ENCODE measurements at places on chromosomes 1 and 21. TPM values are rescaled to one million over a fixed set of nuclear protein-coding genes. Genes with fewer than 3 reads are reported as not detected.
A peak's percentile ranks its signal among the peaks of the same experiment; 100 is the strongest.

The PFDN2 gene
- total RNA-seq = 11.6 TPM

The COL8A2 gene
- total RNA-seq = 19.2 TPM

The JAK1 gene
- total RNA-seq = 131 TPM

The LAMC2 gene
- 21.3 TPM for total RNA-seq

The KNCN gene
- total RNA-seq = not detected

The ADGRL4 gene
- 15.2 TPM for total RNA-seq

The UTP11 gene
- total RNA-seq = 4.7 TPM

The BARHL2 gene
- not detected for total RNA-seq

GRCh38 chr1:50667272-50667671 is 244.0 kb upstream of the DMRTA2 start:
- H3K4me3 ChIP-seq = no peak overlapping the region
- no peak overlapping the region for H3K27ac ChIP-seq
- DNase-seq = no peak
- H3K4me1 ChIP-seq = no peaks in the 10 kb centered on the region
- H3K36me3 ChIP-seq = no peaks in the 10 kb centered on the region
- no peaks in the 10 kb centered on the region for H3K27me3 ChIP-seq

GRCh38 chr1:39213511-39214002 is 9.1 kb downstream of the MACF1 start:
- DNase-seq = no peak
- peak overlapping the region; percentile 81 for H3K27ac ChIP-seq
- H3K27me3 ChIP-seq = no peaks in the 10 kb centered on the region
- no peaks in the 10 kb centered on the region for H3K36me3 ChIP-seq

DNA sequence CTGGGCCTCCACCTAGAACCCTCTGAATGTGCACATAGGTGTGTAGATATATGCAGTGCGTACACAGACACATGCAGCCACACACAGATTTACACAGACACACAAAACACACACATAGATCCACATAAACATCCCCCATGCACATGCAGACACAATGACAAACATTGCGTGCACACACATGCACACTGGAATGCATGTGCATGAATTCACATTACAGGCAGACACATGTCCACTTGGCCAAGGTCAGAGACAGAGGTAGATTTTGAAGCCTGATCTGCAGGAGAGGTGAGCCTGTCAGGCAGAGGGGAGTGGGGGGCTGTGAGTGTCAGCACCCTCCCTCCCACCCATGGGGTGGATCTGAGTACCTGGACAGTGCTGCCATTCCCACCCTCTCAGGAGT is 338.5 kb downstream of the PTPRU start:
- DNase-seq = no peak
- peaks cover 35% of the 10 kb centered on the region for H3K27me3 ChIP-seq
- no peak overlapping the region for H3K4me3 ChIP-seq
- no peak overlapping the region for H3K27ac ChIP-seq

GRCh38 chr1:213507472-213508223 is 456.6 kb downstream of the RPS6KC1 start:
- H3K4me1 ChIP-seq = no peaks in the 10 kb centered on the region
- H3K36me3 ChIP-seq = no peaks in the 10 kb centered on the region
- H3K27ac ChIP-seq = no peak overlapping the region
- no peaks in the 10 kb centered on the region for H3K27me3 ChIP-seq
- no peak for DNase-seq

- no peaks in the 10 kb centered on the region for H3K4me1 ChIP-seq
- H3K27ac ChIP-seq = no peak overlapping the region
- no peaks in the 10 kb centered on the region for H3K27me3 ChIP-seq
Measured at GRCh38 chr1:214370615-214371014, 89.7 kb downstream of the SMYD2 start.

GRCh38 chr1:68057564-68057963 is 7.1 kb upstream of the DIRAS3 start:
- no peak overlapping the region for H3K27ac ChIP-seq
- no peaks in the 10 kb centered on the region for H3K27me3 ChIP-seq
- no peaks in the 10 kb centered on the region for H3K4me1 ChIP-seq
- DNase-seq = no peak

DNA sequence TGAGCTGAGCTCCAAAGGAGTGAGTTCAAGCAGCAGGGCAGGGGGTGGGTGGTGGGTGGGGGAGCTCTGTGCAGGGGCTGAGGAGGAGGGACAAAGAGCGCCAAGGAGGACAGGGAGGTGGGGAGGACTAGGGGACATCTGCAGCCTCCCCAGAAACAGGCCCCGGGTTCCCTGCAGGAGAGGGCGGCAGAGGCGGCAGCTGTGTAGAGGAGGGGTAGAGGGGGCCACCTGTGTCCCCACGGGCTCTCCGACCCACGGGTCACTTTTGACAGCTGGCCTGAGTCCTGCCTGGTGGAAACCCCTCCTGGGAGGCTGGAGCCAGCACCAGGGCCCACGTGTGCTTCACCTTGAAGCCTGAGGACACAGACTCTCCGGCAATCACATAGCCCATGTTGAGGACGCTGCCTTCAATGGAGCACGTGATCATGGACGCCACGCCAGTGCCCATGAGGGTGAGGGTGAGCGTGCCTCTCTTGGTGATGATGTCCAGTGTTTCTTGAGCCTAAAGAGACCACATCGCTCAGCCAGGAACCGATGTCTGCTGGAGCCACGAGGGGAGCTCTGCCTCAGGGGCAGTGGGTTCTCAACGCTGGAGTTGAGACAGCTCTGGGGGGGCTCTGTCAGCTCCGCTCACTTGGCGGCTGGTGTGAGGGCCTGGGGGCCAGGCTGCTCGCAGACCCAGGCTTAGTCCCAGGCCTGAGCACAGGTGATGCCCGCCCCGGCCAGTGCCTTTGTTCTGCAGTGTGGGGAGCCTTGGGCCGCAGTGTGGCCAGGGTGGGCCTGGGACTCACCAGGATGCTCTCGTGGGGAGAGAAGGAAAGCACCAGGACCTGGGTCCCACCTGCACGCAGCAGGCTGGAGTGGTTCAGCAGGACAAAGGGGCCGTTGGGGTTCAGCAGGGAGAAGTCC is 6.6 kb upstream of the TMEM52 start:
- H3K27ac ChIP-seq = no peak overlapping the region
- H3K4me1 ChIP-seq = no peaks in the 10 kb centered on the region
- DNase-seq = no peak
- H3K27me3 ChIP-seq = no peaks in the 10 kb centered on the region

- no peaks in the 10 kb centered on the region for H3K4me1 ChIP-seq
- no peak overlapping the region for H3K4me3 ChIP-seq
- DNase-seq = no peak
- H3K27ac ChIP-seq = no peak overlapping the region
- H3K27me3 ChIP-seq = no peaks in the 10 kb centered on the region
Measured at GRCh38 chr1:233879841-233880240, 24.6 kb upstream of the SLC35F3 start.

DNA sequence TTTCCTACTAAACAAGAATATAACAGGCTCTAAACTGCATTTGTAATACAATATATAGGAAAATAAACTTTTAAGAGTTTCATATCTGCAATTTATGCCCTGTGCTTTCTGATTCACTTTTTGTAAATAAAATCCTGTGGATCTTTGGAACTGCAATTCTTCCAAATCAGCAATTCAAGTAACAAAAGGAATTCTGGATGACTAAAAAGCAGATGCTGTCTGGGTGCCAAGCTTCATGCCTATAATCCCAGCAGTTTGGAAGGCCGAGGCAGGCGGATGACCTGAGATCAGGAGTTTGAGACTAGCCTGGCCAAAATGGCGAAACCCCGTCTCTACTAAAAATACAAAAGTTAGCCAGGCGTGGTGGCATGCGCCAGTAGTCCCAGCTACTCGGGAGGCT is 6.3 kb downstream of the NME7 start:
- no peak overlapping the region for H3K4me3 ChIP-seq
- no peak for DNase-seq
- no peaks in the 10 kb centered on the region for H3K36me3 ChIP-seq
- H3K27me3 ChIP-seq = no peaks in the 10 kb centered on the region
- no peak overlapping the region for H3K27ac ChIP-seq

- H3K27me3 ChIP-seq = peaks cover 18% of the 10 kb centered on the region
- H3K4me3 ChIP-seq = no peak overlapping the region
- H3K4me1 ChIP-seq = peaks cover 33% of the 10 kb centered on the region
- no peak for DNase-seq
- no peak overlapping the region for H3K27ac ChIP-seq
Measured at GRCh38 chr1:231159963-231160761, 1.7 kb upstream of the TRIM67 start.

GRCh38 chr1:116737855-116738321 is 16.3 kb upstream of the CD2 start:
- no peak overlapping the region for H3K4me3 ChIP-seq
- H3K36me3 ChIP-seq = no peaks in the 10 kb centered on the region
- no peaks in the 10 kb centered on the region for H3K27me3 ChIP-seq
- DNase-seq = no peak

DNA sequence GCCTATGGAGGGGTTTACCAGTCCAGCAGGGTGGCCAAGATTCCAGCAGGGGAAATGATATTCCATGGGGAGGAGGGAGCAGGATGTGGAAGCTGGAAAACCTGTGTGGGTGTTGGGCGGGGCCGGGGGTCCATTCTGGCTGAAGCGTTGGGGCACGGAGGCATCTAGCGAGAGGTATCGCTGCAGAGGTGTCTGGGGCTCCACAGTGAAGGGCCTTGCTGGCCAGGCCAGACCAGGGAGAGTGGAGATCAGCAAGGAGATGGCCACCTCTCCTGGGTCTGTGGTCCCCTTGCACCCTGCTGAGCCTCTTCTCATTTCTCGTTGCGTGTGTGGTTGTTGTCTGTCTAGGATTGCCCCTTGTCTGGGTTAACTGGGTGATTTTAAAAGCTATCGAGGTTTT is 6.2 kb downstream of the COQ8A start:
- DNase-seq = no peak
- H3K4me1 ChIP-seq = peaks cover 56% of the 10 kb centered on the region

DNA sequence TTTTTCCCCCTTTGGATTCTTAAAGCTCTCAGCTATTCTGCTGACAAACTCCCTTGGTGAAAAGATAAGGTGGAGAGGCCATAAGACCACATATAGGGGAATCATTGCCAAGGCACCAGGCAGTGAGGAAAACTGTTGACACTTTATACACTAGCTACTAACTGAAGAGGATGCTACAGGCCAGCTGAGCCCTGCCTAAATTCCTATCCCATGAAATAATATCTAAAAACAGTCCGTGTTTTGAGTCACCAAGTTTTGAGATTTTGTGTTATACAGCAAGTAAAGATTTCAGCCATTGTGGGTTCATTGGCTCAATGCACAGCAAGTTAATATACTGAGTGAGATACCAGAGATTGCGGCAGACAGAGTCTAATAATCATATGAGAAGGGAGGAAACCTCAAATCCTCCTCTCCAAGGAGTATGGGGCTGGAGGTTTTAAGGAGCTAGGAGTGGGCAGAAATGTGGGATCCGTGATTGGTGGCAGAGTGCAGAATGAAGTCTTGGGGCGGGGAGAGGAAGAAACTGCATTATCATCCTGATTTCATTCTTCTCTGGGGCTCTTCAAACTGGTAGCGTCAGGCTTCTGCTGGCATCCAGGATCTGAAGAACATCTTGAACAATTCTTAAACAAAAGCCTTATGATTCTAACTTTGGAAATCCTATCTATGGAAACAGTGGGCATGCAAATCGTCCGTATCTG is 9.2 kb downstream of the CLDN8 start:
- DNase-seq = no peak
- H3K36me3 ChIP-seq = no peaks in the 10 kb centered on the region
- H3K27me3 ChIP-seq = no peaks in the 10 kb centered on the region
- H3K4me1 ChIP-seq = no peaks in the 10 kb centered on the region

GRCh38 chr1:151831605-151832004 is at the start of gene RORC:
RORC (minus strand) TSS chr1:151831802; CDS start chr1:151831764, 38 bp downstream.
- H3K36me3 ChIP-seq = no peaks in the 10 kb centered on the region
- H3K4me1 ChIP-seq = peaks cover 57% of the 10 kb centered on the region
- H3K27ac ChIP-seq = peak within 1 kb of the TSS; percentile 87

- peak overlapping the region; percentile 88 for H3K4me3 ChIP-seq
- no peak overlapping the region for H3K27ac ChIP-seq
- H3K4me1 ChIP-seq = peaks cover 16% of the 10 kb centered on the region
- H3K36me3 ChIP-seq = no peaks in the 10 kb centered on the region
- peak; percentile 93 for DNase-seq
Measured at GRCh38 chr1:202861420-202862132, 27.4 kb downstream of the RABIF start.

GRCh38 chr1:219670426-219671149 is 57.7 kb upstream of the ZC3H11B start:
- DNase-seq = no peak
- no peaks in the 10 kb centered on the region for H3K36me3 ChIP-seq
- H3K4me1 ChIP-seq = no peaks in the 10 kb centered on the region
- no peaks in the 10 kb centered on the region for H3K27me3 ChIP-seq
- no peak overlapping the region for H3K4me3 ChIP-seq

- H3K4me1 ChIP-seq = peaks cover 91% of the 10 kb centered on the region
- no peak for DNase-seq
- peak overlapping the region; percentile 66 for H3K27ac ChIP-seq
- no peaks in the 10 kb centered on the region for H3K36me3 ChIP-seq
Measured at GRCh38 chr1:167650269-167651160, 20.5 kb downstream of the RCSD1 start.

DNA sequence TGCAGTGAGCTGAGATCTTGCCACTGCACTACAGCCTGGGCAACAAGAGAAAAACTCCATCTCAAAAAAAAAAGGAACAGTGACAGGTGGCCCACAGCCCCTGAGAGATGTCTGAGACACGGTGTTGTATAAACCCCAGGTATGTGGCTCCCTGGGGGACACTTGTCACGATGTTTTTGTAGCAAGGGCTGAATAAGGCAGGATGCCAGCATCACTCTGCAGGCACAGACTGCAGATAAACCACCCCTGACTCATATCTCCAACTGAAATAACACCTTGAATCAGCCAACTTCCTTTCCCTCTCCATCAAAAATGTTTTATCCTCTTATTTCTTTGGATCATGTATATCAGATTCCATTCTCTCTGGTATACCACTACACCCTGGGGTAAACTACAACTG is 52.5 kb downstream of the NMNAT2 start:
- no peak overlapping the region for H3K4me3 ChIP-seq
- no peaks in the 10 kb centered on the region for H3K4me1 ChIP-seq
- no peaks in the 10 kb centered on the region for H3K36me3 ChIP-seq
- no peak overlapping the region for H3K27ac ChIP-seq

GRCh38 chr1:50703240-50703639 is 256.8 kb downstream of the FAF1 start:
- H3K36me3 ChIP-seq = no peaks in the 10 kb centered on the region
- no peak overlapping the region for H3K4me3 ChIP-seq
- H3K4me1 ChIP-seq = peaks cover 28% of the 10 kb centered on the region
- no peak for DNase-seq

- H3K27ac ChIP-seq = peak overlapping the region; percentile 74
- no peaks in the 10 kb centered on the region for H3K36me3 ChIP-seq
- no peak overlapping the region for H3K4me3 ChIP-seq
- DNase-seq = no peak
Measured at GRCh38 chr1:61174060-61174795, 91.9 kb downstream of the NFIA start.

Data from stomach (tissue), 19 donors.